Caco-2 (cell line): ENCODE measurements at places on chromosomes 12 and 14.

DNA sequence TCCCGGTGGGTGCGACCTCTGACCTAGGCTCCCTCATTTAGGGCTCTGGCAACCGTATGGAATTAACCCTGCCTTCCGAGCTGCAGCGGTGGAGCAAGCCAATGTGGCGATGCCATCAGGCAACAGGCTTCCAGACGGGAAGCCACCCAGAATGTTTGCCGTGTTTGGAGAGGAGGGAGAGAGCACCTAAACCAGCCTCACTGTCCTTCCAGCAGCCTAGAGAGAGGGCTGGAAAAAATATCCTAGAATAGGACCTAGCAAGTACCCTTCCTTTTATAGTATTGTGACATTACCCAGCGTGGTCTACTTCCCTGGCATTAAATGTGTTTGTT is 287 bp upstream of the SLC2A13 start:
- no peak for DNase-seq

GRCh38 chr12:40342010-40342409 is 117.2 kb downstream of the LRRK2 start:
- no peak for DNase-seq

DNA sequence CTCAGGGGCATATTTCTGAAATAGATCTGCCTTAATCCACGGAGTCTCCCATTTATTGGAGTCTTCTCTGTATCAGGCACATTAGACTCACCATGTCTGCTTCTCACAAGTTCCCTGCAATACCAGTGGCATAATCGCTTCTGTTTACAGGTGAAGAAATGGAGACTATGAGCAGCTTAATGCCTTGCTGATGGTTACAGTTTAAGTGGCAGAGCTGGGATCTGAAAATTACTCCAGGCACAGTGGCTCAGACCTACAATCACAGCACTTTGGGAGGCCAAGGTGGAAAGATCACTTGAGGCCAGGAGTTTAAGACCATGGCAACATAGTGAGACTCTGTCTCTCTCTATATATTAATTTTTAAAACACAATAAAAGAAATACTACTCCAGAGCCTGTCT is 7.3 kb upstream of the RIC8B start:
- no peak for DNase-seq

GRCh38 chr12:66552716-66553115 is 126.2 kb downstream of the GRIP1 start:
- DNase-seq: no peak

GRCh38 chr14:95068080-95068479 is 89.2 kb downstream of the DICER1 start:
- no peak for DNase-seq

DNA sequence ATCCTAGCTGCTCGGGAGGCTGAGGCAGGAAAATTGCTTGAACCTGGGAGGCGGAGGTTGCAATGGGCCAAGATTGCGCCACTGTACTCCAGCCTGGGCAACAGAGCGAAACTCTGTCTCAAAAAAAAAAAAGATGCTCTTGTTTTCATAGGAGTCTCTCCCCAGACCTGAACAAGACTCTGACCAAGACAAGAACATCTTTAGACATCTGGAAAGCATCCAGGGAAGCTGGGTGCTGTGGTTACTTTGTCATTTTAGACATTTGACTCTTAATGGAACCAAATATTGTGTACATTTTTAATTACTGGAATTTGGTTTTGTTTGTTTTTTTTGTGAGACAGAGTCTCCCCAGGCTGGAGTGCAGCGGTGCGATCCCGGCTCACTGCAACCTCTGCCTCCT is 21.1 kb upstream of the ATF1 start:
- no peak for DNase-seq

DNA sequence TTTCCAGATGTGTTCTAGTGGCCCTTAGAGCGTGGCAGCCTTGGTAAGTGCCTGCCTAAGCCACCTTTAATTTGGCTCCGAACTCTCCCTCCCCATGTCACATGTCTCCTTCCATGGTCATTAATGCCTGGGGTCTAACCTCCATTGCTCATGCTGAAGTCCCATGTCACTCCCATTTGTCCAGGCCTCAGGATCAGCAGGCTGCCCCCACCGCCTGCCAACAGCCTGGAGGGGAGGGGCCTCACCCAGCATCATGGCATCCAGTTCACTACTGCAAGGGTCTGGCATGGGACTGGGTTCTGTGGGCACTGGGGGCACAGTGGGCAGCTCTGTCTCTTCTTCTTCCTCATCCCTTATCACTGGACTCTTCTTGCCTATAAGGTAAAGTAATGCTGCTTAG is 4.4 kb downstream of the MMP19 start:
- DNase-seq: no peak

GRCh38 chr12:87270919-87271318 is 758.3 kb downstream of the C12orf50 start:
- DNase-seq: no peak

DNA sequence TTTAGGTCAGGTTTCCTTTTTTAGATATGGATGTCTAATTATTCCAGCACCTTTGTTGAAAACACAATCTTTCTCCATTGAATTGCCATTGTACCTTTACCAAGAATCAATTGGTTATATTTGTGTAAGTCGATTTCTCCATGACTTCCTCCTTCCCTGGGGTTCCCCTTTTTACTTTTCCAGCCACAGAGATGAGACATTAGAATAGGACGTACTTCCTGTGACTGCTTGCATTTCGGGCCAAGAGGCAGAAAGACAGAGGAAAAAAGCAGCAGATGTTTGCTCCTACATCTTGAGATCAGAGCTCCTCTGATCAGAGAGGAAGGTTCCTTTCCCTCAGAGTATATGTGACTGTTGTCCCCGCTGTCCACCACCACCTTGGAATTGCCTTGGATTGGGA is 453.7 kb upstream of the RGS6 start:
- DNase-seq: no peak

DNA sequence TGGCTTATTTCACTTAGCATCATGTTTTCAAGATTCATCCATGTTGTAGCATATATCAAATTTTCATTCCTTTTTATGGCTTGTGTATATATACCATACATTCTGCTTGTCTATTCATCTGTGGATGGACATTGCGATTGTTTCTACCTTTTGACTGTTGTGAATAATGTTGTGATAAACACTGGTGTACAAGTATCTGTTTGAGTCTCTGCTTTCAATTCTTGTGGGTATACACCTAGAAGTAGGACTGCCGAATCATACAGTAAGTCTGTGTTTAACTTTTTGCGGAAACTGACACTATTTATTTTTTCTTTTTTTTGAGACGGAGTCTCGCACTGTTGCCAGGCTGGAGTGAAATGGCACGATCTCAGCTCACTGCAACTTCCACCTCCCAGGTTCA is 19.6 kb upstream of the RPS6KA5 start:
- DNase-seq: no peak

- DNase-seq: no peak
These were observed 301.1 kb upstream of the OR4E1 start for GRCh38 chr14:21974741-21975140.

DNA sequence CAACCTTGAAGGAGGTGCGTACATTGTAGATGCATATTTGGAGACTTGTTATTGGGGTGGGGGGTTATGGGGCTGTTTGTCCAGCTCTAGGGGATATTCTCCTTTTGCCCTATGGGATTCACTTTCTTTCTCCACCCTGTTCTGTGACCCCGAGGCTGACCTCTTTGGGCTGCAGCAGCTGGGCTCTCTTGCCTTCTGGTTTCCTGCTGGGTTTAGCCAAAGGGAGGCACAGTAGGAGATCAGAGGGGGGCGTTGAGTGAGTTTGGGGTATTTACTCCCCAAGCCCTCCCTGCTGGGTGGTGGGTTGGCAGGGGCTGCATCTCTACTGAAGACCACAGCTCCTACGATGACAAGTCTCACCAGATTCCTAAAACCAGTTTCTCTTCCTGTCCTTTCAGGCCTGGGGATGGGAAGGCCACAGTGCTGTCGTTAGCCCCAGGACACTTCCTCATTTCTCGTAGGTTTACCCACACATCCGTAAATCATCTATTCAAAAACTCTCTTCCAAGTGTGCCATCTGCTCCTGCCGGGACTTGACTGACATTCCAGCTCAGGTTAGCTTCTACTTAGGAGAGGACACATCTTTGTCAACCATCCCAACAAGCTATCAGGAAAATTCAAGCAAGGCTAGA is 127.1 kb downstream of the TMEM30B start:
- no peak for DNase-seq

DNA sequence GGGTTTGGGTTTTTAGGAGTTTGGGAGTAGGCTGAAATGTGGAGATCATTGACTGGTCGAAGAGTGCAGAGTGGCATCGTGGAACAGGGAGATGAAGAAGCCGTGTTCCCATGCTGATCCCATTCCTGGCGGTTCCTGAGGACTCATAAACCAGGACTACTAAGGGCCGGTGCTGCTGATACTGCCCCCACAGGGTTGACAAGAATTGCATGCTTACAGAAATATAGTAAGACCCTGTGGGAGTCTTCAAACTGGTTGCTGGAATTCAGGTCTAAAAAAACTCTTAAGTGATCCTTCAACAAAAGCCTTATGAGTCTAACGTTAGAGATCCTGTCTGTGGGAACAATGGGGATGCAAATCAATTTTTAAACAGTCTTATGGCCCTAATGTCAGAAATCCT is 64.0 kb upstream of the ARHGAP5 start:
- DNase-seq: peak; percentile 14

GRCh38 chr12:108282160-108282559 is 57.0 kb downstream of the CMKLR1 start:
- no peak for DNase-seq

DNA sequence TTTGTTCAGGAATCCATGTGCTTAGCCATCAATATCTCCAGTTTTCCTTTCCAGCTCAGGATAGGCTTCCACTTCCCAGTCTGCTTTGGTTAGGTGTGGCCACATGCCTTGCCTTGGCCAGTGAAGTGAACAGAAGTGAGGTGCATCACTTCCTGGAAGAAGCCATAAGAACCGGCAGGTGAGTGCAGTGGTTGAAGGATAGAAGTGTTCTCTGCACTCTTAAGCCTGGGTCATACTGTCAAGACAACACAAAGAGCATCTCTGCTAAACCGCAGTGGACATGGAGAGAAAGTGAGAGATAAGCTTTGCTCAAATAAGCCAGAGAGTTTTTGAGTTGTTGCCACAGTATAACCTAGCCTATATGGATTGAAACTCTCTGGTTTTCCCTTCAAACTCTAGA is 11.4 kb downstream of the GNG2 start:
- DNase-seq: no peak

DNA sequence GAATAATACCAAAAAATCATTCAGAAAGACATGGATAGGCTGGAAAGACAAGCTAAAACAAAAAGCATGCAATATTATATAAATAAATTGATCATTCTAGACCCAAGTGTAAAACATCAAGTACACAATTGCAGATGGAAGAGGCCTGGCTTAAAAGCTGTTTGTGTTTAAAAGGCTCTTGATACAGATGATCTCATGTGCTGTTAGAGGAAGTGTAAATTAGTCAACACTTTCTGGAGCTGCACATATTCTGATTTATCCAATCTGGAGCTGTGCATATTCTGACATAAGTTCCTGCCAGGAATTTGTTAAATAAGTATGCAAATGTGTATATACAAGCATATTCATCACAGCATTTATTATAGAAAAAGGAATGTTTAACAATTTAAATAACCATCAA is 273.1 kb downstream of the RPS29 start:
- DNase-seq: no peak
